HEK293T (cell line): ENCODE measurements at places on chromosomes 3 and 15.
A peak's percentile ranks its signal among the peaks of the same experiment; 100 is the strongest.

- no peak for DNase-seq
Measured at GRCh38 chr3:5347486-5347885, 160.0 kb downstream of the EDEM1 start.

DNA sequence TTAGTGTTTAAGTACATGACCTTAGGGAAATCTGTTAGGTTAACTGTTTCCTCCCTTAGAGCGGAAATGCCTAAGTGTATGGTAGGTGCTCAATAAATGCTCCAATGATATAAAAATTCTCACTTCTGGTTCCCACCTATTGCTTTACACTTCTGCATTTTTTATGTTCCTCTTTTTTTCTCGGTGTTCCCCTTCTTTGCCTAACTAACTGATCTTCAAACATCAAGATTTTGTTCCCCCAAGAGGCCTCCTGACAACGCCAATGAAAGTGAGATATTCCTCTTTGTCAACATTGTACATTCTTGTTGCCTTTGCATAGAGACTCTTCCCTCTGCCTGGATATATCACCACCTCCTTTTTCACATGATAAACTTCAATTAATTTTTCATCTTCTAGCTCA, 17.4 kb downstream of the SLC35A5 start:
- DNase-seq: no peak

DNA sequence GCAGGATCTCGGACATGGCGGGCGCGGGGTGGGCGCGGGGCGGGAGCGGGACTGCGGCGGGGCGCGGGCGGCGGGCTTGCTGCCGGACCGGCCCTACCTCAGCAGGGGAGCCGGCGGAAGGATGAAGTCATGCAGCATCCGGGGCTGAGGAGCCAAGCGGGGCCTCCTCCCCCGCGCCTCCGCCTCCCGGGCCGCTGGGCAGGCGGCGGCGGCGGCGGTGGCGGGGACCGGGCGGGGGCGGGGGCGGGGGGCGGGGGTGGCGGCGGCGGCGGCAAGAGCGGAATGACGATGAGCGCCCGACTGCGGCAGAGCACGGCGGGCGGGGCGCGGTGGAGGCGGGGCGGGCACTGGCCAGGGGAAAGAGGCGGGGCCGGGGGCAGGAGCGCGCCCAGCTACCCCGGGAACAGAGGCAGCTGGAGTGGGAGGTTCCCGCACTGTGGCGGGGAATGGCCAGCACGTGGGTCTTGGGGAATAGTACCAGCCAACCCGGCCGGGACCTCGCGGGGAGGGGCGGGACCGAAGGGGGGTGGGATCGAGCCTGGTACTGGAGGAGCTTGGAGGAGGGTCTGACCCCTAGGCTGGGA, at the start of gene CAMK2N2:
Gene CAMK2N2, minus strand, starts transcription at position 284 of the 584 bp plus-strand sequence. Its CDS starts 268 bp downstream, at position 16.
- peak; percentile 69 for DNase-seq

DNA sequence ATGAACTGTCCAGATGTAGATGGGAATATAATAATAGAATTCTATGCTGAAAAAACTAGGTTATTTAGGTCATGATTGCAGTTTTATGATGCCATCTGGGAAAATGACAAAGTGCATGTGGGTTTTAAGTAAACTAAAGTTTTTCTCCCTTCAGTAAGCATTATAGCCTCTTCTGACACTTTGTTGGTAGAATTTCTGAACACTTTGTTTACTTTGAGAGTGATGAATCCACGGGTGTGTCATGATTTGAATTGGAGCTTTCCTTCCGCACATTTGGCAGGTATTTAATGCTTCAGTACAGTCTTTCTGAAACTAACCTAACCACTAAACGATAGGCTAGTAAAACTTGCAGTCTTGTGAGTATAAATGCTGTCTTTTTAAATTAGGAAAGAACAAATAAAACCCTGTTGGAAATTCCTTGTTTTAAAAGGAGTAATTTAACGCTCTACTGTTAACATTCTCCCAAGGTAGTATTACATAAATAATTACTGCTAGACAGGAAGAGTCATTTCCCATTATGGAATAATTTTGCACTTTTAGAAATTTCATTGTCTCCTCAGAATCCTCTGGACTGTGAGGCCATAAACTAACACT, 7.0 kb downstream of the FILIP1L start:
- no peak for DNase-seq

- DNase-seq: no peak
Measured at GRCh38 chr3:141151439-141151838, 80.2 kb upstream of the PXYLP1 start.

- DNase-seq: peak; percentile 92
Measured at GRCh38 chr15:77959432-77959879, 118.1 kb downstream of the TBC1D2B start.

DNA sequence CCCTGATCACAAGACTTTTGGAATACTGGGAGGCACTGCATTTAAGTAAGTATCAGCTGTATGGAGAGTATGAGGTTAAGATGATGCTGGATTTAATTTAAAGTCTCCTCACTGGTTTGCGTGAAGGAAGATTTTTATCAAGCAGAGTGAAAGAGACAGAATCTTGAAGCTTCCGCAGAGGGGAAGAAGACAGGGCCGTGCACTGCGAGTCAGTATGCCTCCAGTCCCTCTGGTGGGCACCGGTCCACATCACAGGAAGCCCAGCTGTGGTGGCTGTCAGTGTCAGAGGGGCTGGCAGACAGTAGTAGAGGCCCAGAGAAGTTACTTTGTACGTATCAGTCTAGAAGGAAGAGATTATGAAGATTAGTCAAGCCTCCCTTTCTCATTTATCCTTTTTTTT, 379.0 kb upstream of the TPRG1 start:
- peak; percentile 15 for DNase-seq

DNA sequence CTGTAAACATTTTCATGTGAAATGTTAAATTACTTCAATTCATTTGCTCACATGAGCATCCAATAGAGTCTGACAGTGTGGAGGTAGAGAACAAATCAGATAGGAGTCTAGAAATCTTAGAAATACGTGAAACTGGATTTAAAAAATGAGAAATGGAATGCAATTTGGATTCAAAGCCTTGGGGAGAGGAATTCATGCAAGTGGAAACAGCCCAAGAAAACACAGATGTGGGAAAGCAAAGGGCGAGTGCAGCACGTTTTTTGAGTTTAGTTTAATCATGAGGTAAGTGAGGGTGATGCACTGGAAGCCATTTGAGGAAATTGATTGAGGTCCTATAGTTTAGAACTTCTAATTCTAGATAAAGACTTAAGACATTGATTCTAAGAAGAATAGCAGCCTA, 434.7 kb downstream of the C3orf38 start:
- no peak for DNase-seq

DNA sequence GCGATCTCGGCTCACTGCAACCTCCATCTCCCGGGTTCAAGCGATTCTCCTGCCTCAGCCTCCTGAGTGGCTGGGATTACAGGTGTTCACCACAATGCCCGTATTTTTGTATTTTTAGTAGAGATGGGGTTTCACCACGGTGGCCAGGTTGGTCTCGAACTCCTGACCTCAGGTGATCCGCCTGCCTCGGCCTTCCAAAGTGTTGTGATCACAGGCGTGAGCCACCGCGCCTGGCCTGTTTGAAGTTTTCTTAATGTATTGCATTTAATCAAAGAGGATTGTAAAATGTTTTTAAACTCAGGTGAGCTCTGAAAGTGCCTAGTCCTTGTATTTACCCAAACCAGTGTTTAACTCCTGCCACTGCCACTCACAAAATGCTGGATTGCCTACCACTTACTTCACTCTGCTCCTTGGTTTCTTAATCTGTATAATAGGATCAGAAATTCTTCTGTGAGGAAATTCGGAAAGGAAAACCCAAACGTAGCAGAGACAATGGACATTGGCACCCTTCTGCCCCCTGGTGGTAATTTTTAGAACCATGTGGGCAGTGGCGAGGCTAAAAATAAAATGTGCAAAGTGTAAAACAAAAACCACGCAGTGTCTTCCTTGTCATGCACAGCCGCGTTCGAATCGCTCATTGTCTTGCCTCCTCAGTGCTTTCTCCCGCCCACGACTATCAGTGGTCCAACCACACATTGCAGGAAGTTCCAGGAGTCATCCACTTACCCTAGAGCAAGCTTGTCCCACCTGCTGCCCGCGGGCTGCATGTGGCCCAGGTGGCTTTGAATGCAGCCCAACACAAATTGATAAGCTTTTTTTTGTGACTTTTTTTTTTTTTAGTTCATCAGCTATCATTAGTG, 27.3 kb downstream of the CEP19 start:
- peak; percentile 47 for DNase-seq

DNA sequence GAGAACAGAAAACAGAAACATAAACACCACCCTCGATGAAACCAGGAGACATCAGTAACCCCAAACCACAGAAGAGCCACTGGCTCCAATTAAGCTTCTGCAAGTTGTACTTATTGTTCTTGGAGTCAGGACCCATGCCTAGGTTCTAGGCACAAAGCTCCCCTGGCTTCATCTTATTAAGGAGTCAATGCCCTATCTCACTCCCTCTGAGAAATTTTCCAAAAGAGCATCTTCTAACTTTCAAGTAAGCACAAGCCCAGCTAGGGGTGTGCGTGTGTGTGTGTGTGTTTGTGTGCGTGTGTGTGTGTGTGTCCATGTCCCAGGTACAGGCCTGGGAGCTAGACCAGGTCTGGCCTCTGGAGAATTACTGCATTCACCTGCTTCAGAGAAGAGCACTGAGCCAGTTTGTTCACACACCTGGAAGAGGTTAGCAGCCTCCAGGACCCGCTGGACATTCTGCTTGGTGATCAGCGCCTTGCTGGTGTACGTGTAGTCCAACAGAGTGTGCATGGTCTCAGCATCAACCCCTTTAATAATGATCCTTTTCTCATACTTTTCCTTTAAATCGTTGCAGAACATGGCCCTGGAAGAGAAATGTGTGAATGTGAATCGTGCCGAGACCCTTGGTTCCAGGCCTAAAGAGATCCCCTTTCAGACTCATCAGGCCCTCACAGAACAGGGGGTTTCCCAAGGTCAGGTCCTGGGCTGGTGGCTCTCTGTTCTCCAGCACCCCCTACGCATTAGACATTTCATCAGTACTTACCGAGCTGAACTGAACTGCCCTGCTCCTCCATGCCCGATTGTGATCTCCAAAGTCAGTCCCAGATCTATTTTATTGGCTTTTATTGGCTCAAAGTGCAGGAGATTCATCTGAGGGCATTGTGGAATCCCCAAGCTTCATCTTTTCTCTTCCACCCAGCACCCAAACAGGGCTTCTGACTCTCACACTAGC, 27.8 kb downstream of the KLHL6 start:
- DNase-seq: no peak

- no peak for DNase-seq
Measured at GRCh38 chr3:114336122-114336697, 42.4 kb downstream of the TIGIT start.

GRCh38 chr15:60280259-60280658, 117.5 kb downstream of the ANXA2 start:
- DNase-seq: no peak

GRCh38 chr3:11089931-11090330, 64.4 kb upstream of the HRH1 start:
- no peak for DNase-seq

- DNase-seq: no peak
Measured at GRCh38 chr3:87390821-87391220, 114.4 kb upstream of the POU1F1 start.

DNA sequence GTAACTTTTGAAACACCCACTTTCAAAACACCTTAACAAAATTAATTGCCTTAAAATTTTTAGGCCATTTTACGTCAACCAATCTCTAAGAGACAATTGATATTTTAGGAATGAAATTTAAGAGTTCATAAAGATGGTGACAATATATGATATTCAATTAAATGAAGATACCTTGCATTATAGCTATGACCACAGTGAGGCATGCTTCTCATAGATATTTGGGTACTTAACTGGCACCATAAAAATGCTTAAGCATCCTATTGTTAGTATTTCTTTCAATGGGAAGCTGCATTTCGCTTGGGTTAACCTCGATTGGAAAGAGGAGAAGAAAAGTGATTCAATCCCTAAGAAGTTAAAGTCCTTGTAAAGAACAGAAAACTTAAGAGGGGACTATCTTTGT, 209.0 kb downstream of the GAP43 start:
- no peak for DNase-seq

DNA sequence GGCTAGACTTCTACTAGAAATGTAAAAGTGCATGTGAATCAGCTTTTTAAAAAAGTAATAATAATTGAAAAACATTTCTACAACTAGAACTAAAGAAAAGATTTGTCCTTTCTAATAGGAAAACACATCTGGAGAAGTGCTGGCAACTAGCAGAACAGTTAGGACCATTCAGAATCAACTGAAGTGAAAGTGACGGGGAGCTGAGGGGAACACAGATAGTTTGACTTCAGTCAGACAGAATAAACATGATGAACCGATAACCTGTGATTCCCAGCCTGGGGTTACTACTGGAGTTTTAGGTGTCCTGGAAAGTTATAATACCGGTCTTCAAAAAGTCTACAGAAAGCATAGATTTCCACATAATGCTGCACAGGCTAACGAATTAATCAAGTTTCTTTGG, 28.1 kb downstream of the OPA1 start:
- no peak for DNase-seq

- DNase-seq: no peak
Measured at GRCh38 chr3:77055841-77056341, 16.0 kb downstream of the ROBO2 start.

GRCh38 chr3:79211586-79212359, 556.0 kb downstream of the ROBO1 start:
- DNase-seq: no peak

DNA sequence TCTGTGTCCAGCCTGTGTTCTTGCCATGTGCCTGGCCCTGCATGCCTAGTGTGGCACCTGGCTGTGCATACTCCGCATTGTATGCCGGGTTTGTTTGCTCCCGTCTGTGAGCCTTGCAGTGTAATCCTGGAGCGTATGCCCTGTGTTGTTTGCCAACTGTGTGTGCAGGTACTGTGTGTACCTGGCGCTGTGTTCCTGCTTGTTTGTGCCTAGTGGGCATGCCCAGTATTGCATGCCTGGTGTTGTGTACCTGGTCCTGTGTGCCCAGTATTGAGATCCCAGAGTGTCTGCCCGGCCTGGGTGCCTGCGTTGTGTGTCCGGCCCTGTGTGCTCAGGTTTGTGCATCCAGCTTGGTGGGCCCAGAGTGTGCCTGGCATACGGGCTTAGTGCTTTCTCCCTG, 54.5 kb upstream of the CHRNA7 start:
- no peak for DNase-seq

GRCh38 chr3:68996356-68996995, 17.0 kb downstream of the EOGT start:
- DNase-seq: no peak

- no peak for DNase-seq
Measured at GRCh38 chr3:119220970-119221667, 19.6 kb downstream of the B4GALT4 start.

GRCh38 chr3:195162033-195162669, 108.8 kb downstream of the XXYLT1 start:
- DNase-seq: no peak
